Mesenteric fat pad (tissue), 1 donor: ENCODE measurements at places on chromosomes 1 and 21.
A peak's percentile ranks its signal among the peaks of the same experiment; 100 is the strongest.

- DNase-seq: no peak
Observed at GRCh38 chr1:39199593-39199992, 4.9 kb upstream of the MACF1 start.

- DNase-seq: no peak
Observed at GRCh38 chr1:223731133-223731770, 18.9 kb downstream of the CAPN2 start.

- DNase-seq: no peak
Observed at GRCh38 chr1:205580923-205581180, 51.0 kb downstream of the ELK4 start.

- no peak for DNase-seq
Observed at GRCh38 chr1:223547316-223548114, 118.0 kb downstream of the CAPN8 start.

- no peak for DNase-seq
Observed at GRCh38 chr1:31650161-31651088, 5.7 kb upstream of the PEF1 start.

DNA sequence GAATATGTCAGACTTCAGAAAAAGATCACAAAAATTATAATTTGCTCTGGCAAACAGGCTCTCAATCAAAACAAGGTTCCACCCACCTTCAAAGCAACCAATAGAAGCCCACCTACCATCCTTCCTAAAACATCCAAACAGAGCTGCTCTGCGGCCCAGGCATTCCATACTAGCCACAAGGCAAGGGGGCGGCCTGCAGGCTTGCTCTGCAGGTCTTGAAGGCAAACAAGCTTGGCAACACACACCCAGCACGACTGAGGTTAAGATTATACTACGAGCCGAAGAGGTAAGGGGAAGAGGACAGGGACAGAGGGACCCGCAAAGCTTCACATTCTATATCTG is 207.3 kb downstream of the SLC45A1 start:
- no peak for DNase-seq

DNA sequence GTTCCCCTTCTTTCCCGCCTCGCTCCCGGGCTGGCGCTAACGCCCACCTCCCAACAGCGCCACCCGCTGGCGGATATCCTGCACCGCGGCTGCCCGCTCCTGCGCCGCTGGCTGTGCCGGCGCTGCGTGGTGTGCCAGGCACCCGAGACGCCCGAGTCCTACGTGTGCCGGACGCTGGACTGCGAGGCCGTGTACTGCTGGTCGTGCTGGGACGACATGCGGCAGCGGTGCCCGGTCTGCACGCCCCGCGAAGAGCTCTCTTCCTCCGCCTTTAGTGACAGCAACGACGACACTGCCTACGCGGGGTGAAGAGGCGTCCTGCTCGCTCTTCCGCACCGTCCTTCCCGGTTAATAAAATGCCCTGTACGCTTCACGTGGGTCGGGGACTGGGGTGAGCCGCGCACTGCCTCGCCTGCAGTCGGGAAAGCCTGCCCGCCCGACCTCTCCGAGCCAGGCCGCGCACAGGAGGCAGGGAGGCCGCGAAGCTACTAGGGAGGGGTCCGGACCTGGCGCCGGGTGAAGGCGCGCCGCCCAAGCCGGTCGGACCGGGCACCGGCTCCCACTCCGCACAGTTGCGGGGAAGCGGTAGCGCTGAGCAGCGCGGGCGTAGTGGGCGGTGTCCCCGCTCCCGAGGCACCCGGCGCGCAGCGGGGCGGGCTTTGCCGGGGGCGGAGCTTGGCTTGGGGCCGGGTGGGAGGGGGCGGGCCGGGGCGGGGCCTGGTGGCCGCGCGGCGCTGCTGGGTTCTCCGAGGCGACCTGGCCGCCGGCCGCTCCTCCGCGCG is at the start of gene ADAM15:
TSS of gene ADAM15 (plus strand) at position 757 of the 782 bp plus-strand sequence. CDS start 71 bp downstream, outside the sequence.
- peak; percentile 97 for DNase-seq

GRCh38 chr1:109821221-109821669 is 57.5 kb upstream of the EPS8L3 start:
- no peak for DNase-seq

DNA sequence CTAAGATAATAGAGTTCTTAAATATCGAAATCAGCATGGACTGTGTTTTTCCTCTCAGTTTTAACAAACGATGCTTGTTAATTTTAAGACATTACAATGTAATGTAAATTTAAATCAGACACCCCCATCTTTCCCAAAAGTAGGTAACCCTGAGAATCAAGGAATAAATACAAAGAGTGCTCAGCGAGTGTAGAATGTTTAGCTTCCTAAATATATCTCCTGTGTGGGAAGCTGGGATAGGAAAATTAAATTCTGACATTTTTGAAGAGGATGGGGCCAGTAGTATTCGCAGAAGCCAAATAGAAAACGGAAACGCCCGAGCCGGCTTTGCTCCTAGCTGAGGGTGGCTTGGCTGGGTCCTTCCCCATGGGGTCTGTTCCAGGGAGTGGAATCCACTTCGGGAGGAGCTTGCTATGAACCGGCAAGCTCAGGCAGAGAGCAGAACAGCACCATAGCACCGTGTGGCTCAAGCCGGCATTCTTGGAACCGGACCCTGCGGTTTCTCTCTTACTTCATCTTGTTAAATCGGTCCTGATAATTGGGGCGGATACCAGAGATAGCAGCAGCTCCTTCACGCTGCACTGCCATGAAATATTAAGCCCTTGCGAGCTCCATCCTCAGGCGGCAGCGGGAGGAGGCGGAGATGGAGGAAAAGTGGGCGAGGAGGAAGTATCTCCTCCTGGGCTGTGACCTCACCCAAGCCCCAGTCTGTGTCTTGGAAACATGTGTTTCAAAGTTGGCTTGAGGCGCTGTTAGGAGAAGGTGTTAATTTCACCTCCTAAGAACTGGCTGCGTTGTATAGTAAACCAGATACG is 24.9 kb downstream of the MAP3K7CL start:
- DNase-seq: no peak

DNA sequence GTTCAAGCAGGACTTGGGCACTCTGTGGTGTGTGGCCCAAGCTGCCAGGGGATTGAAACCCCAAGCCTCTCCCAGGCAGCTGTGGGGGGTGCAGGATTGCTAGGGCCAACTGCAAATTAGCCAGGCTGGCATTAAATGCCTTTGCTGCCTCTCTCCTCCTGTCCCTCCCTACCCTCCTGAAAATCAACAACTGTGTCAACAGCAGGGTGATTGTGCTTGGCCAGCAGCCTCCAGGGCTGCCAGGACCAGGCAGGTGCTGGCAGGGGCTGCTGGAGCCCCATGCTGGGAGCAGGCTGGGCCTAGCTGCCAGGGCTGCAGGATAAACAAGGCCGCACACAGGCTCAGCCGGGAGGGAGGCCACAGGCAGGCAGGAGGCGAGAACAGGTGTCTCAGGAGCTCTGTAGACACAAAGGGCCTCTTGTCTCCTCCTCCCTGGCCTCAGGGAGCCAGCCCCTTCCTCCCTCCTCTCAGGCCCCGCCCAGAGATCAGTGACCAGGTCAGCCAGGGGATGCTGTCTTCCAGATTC is 11.4 kb downstream of the SOX13 start:
- no peak for DNase-seq

GRCh38 chr1:84382127-84382526 is 16.2 kb upstream of the DNASE2B start:
- DNase-seq: no peak

GRCh38 chr1:183575606-183576005 is 14.7 kb downstream of the NCF2 start:
- no peak for DNase-seq

GRCh38 chr1:231919886-231920285 is 293.3 kb downstream of the DISC1 start:
- DNase-seq: no peak

DNA sequence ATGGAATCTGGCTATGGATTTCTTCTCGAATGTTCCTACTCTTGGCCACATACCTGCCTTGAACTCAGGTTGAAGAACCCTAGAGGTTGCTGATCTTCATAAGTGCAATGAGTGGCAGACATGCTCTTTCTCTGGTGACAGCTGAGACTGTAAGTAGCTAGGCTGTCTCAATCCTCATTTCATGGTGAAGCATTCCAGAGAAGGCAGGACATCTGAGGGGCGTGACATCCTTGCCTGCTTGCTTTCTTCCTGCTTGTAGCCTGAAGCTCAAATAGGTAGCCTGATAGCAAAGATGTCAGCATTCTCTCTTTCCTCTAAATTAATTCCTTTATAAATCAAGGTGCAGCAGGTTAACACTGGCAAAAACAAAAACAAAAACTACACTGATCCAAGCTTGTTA is 114.6 kb upstream of the MAGI3 start:
- no peak for DNase-seq

- DNase-seq: no peak
Observed at GRCh38 chr1:230575886-230576500, 66.3 kb upstream of the COG2 start.

DNA sequence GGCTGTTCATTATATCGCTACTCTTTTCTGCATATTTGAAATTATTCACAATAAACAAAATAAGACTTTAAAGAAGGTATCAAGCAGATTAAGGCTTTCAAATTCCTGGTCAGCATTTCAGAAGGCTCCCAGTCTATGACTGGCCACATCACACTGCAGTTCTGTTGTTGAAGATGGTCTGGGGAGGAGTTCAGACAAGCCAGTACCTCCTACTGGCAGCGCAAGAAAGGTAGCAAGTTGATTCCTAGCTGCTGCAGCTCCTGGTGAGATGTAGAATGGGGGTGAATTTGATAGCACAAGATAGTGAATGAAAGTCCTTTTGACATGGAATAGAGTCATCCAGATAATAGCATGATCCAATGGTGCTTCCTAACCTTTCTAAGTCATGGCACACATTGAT is 88.2 kb upstream of the BEND5 start:
- no peak for DNase-seq

DNA sequence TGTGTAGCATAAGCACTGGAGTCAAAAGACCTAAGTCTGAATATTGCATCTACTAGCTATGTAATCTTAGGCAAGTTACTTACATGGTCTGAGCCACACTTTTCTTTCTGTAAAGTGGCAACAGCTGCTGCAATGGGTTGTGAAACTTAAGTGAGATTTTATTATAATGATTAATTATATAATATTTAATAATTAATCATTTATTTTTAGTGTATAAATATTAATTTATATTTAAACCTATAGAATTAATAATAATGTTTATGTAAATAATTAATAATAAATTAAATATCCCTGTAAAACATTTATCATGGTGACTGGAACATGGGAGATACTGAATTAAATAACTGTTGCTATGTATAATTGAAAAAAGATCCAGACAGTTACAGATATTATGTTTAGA is 180.3 kb downstream of the LRRC40 start:
- DNase-seq: no peak

GRCh38 chr21:35084869-35085268 is 35.8 kb upstream of the RUNX1 start:
- DNase-seq: no peak

DNA sequence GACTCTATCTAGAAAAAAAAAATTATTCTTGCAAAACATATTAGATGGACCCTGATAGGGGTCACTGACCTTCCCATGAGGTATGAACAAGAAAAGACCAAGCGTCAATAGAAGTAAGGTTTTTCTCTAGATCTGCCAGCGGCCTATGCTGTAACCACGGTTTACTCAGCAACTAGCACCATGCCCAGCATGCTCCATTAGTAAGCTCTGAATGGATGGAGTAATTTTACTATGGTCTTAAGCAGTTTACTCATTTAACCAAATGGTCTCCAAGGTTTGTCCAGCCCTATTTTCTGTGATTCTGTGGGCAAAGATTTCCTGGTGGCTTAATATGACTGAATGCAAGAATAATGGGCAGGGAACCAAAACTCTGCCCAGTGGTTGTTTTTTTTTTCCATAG is 113.9 kb downstream of the ADSS2 start:
- no peak for DNase-seq

DNA sequence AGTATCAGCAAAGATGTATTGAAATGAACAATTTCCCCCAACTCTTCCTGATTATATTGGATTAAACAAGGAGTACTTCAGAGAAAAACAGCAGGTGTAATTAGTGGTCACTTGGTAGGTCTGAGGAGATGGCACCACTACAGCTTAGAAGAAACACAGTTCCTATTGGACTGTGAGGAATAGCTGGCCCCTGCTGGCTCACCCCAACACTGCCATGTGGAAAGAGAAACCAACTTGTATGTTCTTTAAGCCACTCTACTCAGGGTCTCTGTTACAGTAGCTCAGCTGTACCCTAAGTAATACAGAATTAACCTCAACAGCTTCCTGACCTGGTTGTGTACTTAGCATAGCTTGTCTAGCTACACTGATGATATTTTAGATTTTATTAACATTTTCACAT is 26.5 kb upstream of the MTR start:
- DNase-seq: no peak

DNA sequence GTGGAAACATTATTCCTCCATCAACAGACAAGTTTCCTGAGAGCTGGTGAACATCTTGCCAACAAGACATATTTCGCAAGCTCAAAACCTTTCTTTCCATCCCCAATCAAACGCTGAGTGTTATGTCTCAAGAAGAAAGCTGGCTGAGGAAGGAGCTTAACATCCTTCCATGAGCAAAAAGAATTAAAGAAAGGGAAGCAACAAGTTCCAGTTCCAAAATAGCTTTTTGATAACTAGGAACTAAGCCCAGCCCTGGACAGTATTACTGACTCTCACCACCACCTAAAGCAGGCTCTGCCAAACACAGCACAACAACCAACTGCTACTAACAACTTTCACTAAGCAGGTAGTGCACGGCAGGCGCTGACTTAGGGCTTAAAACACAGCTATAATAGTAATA is 50.2 kb downstream of the CAPZB start:
- DNase-seq: no peak

- no peak for DNase-seq
Observed at GRCh38 chr1:181397845-181398244, 85.5 kb upstream of the CACNA1E start.

- no peak for DNase-seq
Observed at GRCh38 chr1:184558691-184559090, 171.9 kb downstream of the C1orf21 start.

- DNase-seq: no peak
Observed at GRCh38 chr1:121519042-121519755, 334.4 kb downstream of the SRGAP2C start.

DNA sequence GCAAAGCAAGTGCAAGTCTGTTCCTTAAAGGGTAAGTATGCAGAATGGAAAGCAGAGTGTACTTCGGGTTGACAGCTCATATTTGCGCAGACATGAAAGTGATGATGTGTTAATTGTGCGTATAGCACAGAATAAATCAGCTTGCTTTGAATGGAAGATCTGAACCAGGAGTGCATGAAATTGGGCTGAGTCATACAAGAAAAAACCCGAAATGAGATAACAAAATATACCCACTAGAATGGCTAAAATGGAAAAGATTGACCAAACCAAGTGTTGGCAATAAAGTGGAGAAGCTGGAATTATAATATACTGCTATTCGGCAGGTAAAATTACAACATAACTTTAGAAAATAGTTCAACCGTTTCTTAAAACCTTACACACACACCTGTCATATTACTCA is 28.5 kb downstream of the CR1L start:
- DNase-seq: no peak

DNA sequence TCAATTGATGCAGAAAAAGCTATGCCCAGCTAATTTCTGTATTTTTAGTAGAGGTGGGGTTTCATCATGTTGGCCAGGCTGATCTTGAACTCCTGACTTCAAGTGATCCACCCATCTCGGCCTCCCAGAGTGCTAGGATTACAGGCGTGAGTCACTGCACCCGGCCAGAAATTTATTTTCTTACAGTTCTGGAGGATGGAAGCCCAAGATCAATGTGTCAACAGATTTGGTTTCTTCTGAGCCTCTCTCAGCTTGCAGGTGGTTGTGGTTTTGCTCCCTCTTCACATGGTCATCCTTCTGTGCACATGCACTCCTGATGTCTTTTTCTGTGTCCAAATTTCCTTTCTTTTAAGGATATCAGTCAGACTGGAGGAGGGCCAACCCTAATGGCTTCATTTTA is 35.6 kb downstream of the SHCBP1L start:
- no peak for DNase-seq
